A549 treated with CpdA at 1 μM for 4 hours (cell line): ENCODE measurements at places on chromosomes 7 and 10. TPM values are rescaled to one million over a fixed set of nuclear protein-coding genes. Genes with fewer than 3 reads are reported as not detected.

The TLX1 gene
- not detected in 5 replicates for total RNA-seq

The CPN1 gene
- total RNA-seq: 0.17 to 0.51 TPM (median 0.24 TPM) in 5 replicates

The NODAL gene
- total RNA-seq: not detected in 5 replicates

The NYAP1 gene
- total RNA-seq: 0.77 to 1.3 TPM (median 1.2 TPM) in 5 replicates

The ANKRD61 gene
- total RNA-seq: 0.38 to 0.90 TPM (median 0.61 TPM) in 5 replicates

The XRCC2 gene
- 3.9 to 8.3 TPM (median 5.3 TPM) in 5 replicates for total RNA-seq

The CH25H gene
- total RNA-seq: 0.03 to 0.13 TPM (median 0.09 TPM) in 3 of 5 replicates, not detected in the others

The TNS3 gene
- 72.5 to 87.3 TPM (median 84.6 TPM) in 5 replicates for total RNA-seq
